ENCODE measurements at places on chromosomes 2 and 18. TPM values are rescaled to one million over a fixed set of nuclear protein-coding genes. Genes with fewer than 3 reads are reported as not detected.

B3GNT7 gene
- total RNA-seq = 7.4 TPM

TMEM37 gene
- total RNA-seq = 1.7 TPM

- no peak for DNase-seq
- H3K27me3 ChIP-seq = no peaks in the 10 kb centered on the region
- no peaks in the 10 kb centered on the region for H3K36me3 ChIP-seq
These were observed 523.4 kb downstream of the CCDC85A start for GRCh38 chr2:56707218-56707617.

DNA sequence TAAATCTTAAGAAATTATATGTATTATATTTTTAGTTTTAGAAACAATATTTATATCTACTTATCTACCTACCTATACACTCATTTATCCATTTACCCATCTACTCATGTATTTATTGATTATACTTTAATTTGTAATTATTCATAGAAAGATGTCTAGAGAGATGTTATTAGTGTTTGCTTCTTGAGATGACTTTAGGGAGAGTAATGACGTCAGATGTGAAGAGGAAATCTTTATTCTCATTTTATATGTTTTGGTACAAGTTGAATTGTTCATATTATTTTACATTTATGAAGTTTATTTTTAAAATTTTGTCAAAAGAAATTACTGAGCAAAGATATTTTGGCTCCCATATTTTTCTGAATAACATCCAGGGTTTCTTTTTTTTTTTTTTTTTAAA is 271.3 kb upstream of the SLC8A1 start:
- no peak overlapping the region for H3K27ac ChIP-seq
- no peak for DNase-seq
- no peaks in the 10 kb centered on the region for H3K27me3 ChIP-seq
- no peaks in the 10 kb centered on the region for H3K36me3 ChIP-seq
- H3K4me3 ChIP-seq = no peak overlapping the region
- peaks cover 4% of the 10 kb centered on the region for H3K4me1 ChIP-seq

- no peak overlapping the region for H3K4me3 ChIP-seq
- H3K36me3 ChIP-seq = no peaks in the 10 kb centered on the region
- no peak overlapping the region for H3K27ac ChIP-seq
- no peaks in the 10 kb centered on the region for H3K4me1 ChIP-seq
- no peak for DNase-seq
These were observed 178.0 kb downstream of the DLGAP1 start for GRCh38 chr18:4276953-4277585.

DNA sequence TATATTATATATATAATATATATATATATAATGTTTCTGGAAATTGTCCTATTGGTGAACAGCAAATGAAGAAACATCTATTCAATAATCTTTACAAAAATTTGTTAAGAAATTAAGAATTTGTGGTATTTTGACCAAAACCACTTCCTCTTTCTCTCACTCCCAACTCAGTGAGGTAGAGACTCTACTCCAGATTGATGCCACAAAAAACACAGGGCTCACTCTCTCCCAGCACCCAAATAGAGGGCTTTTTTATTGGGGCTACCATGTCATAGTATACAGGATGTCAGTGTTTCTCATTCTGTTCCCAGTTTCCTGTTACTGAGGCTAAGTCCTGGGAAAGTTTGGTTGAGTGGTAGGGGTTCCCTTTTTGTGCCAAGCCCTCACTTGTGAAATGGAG is 1155.4 kb downstream of the BCL11A start:
- no peak for DNase-seq
- no peaks in the 10 kb centered on the region for H3K4me1 ChIP-seq
- H3K36me3 ChIP-seq = no peaks in the 10 kb centered on the region
- no peak overlapping the region for H3K4me3 ChIP-seq
- H3K27me3 ChIP-seq = no peaks in the 10 kb centered on the region

DNA sequence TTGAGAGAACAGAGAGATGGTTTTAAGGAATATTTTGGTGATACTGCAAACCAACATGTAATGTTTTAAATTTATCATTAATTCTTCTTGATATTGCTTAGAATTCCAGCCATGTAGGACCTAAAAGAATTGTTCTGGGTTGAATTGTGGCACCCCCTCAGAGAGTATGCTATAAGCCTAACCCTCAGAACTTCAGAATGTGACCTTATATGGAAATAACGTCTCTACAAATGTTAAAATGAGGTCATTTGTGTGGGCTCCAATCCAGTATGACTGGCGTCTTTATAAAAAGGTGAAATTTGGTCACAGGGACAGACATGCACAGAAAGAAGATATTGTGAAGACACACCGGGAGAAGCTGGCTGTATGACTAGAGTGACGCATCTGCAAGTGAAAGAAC is 193.6 kb downstream of the NRXN1 start:
- no peak for DNase-seq
- H3K36me3 ChIP-seq = no peaks in the 10 kb centered on the region
- H3K27ac ChIP-seq = no peak overlapping the region
- no peaks in the 10 kb centered on the region for H3K27me3 ChIP-seq

DNA sequence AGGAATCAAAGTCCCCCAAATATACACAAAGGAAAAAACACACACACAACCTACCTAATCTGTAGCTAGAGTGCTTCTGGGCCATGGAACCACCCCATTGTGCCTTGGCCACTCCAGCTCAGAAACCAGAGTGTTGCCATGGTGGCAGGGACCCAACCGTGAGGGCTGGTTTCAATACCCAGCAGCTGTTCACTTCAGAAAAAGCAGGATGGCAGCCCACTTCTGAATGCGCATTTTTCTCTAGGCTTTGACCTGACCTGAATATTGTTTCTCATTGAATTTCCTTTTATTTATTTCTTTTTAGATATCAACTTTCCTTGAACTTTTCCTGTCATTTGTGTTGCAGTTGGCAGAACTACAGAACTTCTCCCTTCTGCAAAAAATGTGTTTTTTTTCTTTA is 43.0 kb upstream of the EHBP1 start:
- H3K4me3 ChIP-seq = no peak overlapping the region
- H3K4me1 ChIP-seq = no peaks in the 10 kb centered on the region
- no peak for DNase-seq
- no peak overlapping the region for H3K27ac ChIP-seq
- no peaks in the 10 kb centered on the region for H3K36me3 ChIP-seq
- no peaks in the 10 kb centered on the region for H3K27me3 ChIP-seq

- DNase-seq = no peak
- no peaks in the 10 kb centered on the region for H3K36me3 ChIP-seq
These were observed 66.2 kb upstream of the MCFD2 start for GRCh38 chr2:46981662-46982350.

Data from prostate gland (tissue), 2 donors.